Natural killer cell (primary cell): ENCODE measurements at places on chromosomes 3 and 15. TPM values are rescaled to one million over a fixed set of nuclear protein-coding genes. Genes with fewer than 3 reads are reported as not detected.

REC114 gene
- not detected for total RNA-seq

DNA sequence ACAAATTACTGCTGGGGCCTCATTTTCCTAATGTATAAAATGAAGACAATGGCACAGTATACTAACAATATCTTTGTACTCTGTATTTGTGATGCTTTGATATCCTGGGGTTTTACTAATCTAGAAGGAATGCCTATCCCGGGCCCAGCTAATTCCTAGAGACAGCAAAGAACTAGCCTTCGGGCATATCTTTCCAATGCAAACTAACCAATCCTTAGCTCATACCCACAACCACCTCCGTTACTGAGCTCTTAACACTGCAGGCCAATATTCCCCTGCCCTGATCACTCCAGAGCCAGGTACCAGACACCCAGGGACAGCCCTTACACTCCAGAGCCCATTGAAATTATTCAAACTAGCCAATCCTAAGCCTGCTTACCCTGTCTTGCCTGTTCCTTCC lies 309.0 kb downstream of the ULK4 start:
- DNase-seq: no peak

PLA2G4E gene
- total RNA-seq: not detected

- DNase-seq: no peak
These were observed 62.5 kb downstream of the ARHGAP31 start for GRCh38 chr3:119356646-119357045.

- no peak for DNase-seq
These were observed 41.8 kb downstream of the CHSY1 start for GRCh38 chr15:101210058-101210457.

SENP8 gene
- 0.45 TPM for total RNA-seq

STRC gene
- 1.2 TPM for total RNA-seq

COL6A5 gene
- not detected for total RNA-seq

- no peak for DNase-seq
These were observed 430.7 kb upstream of the CFAP20DC start for GRCh38 chr3:59480486-59480995.

DNA sequence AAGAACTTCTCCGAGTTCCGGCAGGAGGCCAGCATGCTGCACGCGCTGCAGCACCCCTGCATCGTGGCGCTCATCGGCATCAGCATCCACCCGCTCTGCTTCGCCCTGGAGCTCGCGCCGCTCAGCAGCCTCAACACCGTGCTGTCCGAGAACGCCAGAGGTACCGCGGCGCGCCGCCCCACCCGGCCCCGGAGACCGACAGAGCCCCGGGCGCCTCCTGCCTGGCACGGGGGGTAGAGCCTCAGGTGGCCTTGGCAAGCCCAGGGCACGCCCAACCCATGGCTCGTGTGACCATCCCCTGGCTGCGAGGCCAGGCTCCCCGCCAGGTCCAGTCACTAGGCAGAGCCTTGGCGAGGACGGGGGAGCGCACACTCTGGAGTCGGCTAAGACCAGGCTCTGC lies 134.1 kb downstream of the LRRK1 start:
- no peak for DNase-seq

DNA sequence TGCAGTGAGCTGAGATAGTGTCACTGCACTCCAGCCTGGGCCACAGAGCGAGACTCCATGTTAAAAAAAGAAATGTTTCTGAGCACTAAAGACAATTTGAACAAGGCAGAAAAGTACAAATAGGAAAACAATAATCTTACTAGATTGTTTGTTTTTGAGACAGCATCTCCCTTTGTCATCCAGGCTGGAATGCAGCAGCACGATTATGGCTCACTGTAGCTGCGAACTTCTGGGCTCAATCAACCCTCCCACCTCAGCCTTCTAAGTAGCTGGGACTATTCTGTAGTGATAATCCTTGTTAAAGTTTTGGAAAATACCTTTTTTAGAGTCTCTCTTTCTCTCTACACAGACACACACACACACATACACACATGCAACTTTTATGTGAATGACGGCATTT lies 107.1 kb downstream of the LPP start:
- DNase-seq: no peak

DNA sequence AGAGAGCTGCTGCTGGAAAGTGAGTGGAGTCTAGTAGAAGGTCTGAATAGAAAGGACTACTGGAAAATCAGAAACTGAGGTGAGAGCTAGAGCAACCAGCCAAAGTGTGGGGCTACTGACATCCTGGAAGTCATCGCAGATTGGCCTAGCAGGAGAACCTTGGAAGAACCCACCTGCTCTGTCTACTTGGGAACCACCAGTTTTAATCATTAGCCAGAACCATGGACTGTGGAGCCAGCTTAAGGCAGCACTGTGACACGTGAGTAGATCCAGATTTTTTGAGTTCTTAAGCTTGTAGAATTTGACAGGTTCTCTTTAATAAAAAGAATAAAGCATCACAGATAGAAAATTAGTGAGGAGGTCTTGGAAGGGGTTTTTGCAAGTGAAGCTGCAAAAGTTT lies 179.1 kb upstream of the PEX5L start:
- DNase-seq: no peak
